ENCODE measurements at places on chromosomes 7 and 10. TPM values are rescaled to one million over a fixed set of nuclear protein-coding genes. Genes with fewer than 3 reads are reported as not detected.

The IFRD1 gene
- 61.0 TPM for polyA plus RNA-seq

The NPVF gene
- polyA plus RNA-seq: not detected

The ETV1 gene
- polyA plus RNA-seq: 59.6 TPM

The UCMA gene
- 0.42 TPM for polyA plus RNA-seq

The GIMAP7 gene
- 9.9 TPM for polyA plus RNA-seq

The GCK gene
- 13.9 TPM for polyA plus RNA-seq

The CCDC3 gene
- 51.1 TPM for polyA plus RNA-seq

The CCDC146 gene
- 21.5 TPM for polyA plus RNA-seq

The PLCE1 gene
- 20.0 TPM for polyA plus RNA-seq

The MYH16 gene
- 0.26 TPM for polyA plus RNA-seq

The AKAP9 gene
- 80.1 TPM for polyA plus RNA-seq

The DNAJC30 gene
- 13.2 TPM for polyA plus RNA-seq

The SORCS1 gene
- 18.1 TPM for polyA plus RNA-seq

The ZMIZ1 gene
- polyA plus RNA-seq: 171 TPM

The NCOA4 gene
- polyA plus RNA-seq: 118 TPM

The RAPGEF5 gene
- polyA plus RNA-seq: 21.2 TPM

The DGKB gene
- 25.3 TPM for polyA plus RNA-seq

The NPTX2 gene
- polyA plus RNA-seq: 48.1 TPM

The ARMC3 gene
- 12.8 TPM for polyA plus RNA-seq

The OR6B1 gene
- 0.03 TPM for polyA plus RNA-seq

The SLC13A4 gene
- polyA plus RNA-seq: 161 TPM

Measured in spinal cord (tissue), 10 donors.